Activated CD4-positive, alpha-beta T cell treated with anti-CD3 and anti-CD28 coated beads, Interleukin-2, amount 50 U/mL, for 16 hours (primary cell): ENCODE measurements at places on chromosomes 7 and 10.

- no peak for DNase-seq
Observed at GRCh38 chr10:15849316-15849715, 11.0 kb downstream of the MINDY3 start.

- no peak for DNase-seq
Observed at GRCh38 chr7:111057066-111057465, 33.9 kb upstream of the LRRN3 start.

- DNase-seq: no peak
Observed at GRCh38 chr10:116274064-116274904, 1.3 kb upstream of the GFRA1 start.

- DNase-seq: no peak
Observed at GRCh38 chr10:122052701-122053100, 63.7 kb downstream of the TACC2 start.

GRCh38 chr10:3625959-3626751 lies 158.9 kb downstream of the KLF6 start:
- DNase-seq: no peak

- no peak for DNase-seq
Observed at GRCh38 chr7:105638902-105639495, 57.7 kb upstream of the EFCAB10 start.

GRCh38 chr7:131305152-131305551 lies 22.5 kb upstream of the MKLN1 start:
- no peak for DNase-seq

DNA sequence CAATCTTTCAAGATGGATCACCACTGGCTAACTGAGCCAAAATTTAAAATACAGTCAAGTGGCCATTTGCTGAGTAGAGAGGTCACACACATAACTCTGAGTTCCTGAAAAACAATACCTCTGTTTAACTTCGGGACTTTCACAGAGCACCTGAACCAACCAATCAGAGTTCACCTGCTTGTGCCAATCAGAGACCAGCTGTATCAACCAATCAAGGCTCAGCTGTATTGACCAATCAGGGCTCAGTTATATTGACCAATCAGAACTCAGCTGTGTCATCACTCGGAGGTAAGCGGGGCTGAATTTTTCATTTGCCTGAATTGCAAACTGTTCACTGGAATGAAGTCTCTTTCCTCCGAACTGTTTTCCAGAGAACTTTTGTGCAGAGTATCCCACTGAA lies 10.0 kb upstream of the CPXM2 start:
- DNase-seq: no peak

DNA sequence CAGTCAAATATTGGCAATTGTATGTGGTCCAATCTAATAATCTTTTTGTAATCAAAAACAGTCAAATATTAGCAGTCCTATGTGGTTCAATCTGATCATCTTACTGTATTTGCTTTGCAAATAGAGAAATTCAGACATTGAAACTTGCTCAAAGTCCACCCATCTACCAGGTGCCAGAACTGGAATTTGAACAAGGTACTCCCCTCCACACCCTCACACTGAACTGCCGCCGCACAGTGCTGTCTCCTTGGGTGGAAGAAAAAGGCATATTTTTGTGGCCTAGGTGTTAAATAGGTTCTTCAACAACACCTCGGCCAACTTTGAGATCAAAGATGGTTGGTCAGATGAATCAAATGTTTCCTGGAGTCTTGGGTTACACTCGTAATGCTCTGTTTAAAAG lies 544.2 kb upstream of the GALNT17 start:
- DNase-seq: no peak

DNA sequence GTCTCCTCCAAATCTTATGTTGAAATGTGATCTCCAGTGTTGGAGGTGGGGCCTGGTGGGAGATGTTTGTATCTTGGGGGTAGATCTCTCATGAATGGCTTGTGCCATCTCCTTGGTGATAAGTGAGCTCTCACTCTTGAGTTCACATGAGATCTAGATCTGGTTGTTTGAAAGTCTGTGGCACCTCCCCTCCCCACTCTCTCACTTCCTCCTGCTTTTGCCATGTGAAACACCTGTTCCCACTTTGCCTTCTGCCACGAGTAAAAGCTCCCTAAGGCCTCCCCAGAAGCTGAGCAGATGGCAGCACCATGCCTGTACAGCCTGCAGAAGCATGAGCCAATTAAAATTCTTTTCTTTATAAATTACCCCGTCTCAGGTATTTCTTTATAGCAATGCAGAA lies 23.5 kb downstream of the TMEM229A start:
- DNase-seq: no peak

DNA sequence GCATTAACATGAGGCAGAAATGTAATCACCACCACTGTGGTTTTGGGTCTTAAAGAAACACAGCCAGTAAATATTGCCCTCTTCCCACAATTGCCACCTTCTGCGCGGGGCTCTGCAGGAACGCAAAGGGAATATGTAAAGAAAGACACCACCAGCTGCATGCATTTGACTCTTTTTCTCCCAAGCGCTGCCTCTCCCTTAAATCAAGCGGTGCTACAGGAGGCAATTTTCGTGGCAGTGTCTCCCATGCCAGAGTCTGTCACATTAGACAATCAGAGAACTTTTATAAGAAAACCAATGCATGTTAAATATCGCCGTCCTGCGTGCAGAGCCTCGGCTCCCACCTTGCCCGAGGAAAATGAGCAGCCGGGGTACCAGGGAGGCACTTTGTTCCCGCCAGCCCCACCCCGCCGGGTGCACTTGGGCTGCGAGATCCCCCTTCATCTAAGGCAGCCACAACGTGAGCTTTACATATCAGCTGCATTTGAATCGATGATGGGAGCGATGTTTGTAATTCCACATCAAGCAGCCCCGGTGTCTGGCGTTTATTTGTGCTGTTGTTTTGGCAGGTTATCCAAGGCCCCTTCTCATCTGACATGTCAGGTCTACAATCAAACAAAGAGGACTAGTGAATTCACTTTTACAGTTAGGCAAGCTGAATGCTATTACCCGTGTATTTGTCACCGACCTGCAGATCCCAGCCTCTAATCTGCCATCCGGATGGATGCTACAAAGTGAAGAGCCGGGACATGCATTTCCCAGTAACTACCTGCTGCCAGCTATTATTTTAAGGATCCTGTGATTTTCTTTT lies 72.3 kb upstream of the MGMT start:
- DNase-seq: no peak

DNA sequence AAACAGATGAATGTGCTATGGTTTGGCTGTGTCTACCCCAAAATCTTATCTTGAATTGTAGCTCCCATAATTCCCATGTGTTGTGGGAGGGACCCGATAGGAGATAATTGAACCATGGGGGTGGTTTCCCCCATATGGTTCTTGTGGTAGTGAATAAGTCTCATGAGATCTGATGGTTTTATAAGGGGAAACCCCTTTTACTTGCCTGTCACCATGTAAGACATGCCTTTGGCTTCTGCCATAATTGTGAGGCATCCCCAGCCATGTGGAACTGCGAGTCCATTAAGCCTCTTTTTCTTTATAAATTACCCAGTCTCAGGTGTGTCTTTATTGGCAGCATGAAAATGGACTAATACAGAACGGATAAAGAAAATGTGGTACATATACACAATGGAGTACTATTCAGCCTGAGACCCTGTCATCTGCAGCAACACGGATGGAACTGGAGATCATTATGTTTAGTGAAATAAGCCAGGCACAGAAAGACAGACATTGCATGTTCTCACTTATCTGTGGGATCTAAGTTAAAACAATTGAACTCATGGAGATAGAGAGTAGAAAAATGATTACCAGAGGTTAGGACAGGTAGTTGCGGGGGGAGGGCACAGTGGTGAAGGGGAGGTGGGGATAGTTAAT lies 587.6 kb upstream of the NRP1 start:
- DNase-seq: no peak

DNA sequence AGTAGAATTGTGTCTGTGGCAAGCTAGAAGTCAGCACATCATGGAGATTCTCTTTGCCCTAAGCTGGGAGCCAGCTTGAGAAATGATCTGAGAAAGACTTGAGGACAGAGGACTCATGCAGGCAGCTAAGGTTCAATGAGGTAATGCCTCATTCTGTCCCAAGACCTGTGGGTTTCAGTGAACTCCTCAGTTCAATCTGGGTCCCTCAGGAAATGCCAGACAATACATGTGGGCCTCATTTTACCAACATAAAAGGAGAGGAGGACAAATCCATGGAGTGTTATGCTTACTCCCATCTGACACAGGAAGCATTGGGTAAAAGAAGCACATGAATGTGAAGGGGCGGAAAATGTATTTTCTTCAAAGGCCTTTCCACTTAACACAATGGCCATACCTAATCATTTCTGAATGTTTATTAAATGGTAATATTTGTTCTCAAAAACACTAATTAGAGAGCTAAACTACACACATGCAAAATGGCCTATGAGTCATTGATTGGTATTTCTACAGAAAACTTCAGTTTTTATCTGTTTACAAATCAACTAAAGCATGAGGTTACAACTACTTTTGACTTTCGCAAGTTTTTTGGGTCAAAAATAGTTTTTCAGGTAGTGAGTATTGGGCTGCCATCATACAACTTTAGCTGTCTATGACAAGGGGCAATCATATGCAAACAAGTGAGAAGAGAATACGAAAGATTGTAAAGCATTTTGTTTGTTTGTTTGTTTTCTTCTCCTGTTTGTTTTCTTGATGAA lies 205.3 kb downstream of the CHRM2 start:
- DNase-seq: no peak

DNA sequence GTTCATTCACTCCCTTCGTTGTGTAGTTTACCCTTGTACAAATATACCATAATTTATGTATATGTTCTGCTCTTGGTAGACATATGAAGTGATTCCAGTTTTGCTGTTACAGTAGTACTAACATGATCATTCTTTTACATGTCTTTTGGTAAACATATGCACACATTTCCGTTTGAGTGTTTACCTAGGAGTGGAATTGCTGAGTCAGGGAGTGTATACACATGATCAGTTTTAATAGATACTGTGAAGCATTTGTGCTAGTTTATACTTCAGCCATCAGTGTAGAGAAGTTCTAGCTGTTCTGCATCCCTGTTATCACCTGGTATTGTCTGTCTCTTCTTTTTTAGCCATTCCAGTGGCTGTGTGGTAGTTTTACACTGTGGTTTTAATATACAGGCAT lies 34.5 kb upstream of the CYP26C1 start:
- DNase-seq: no peak

DNA sequence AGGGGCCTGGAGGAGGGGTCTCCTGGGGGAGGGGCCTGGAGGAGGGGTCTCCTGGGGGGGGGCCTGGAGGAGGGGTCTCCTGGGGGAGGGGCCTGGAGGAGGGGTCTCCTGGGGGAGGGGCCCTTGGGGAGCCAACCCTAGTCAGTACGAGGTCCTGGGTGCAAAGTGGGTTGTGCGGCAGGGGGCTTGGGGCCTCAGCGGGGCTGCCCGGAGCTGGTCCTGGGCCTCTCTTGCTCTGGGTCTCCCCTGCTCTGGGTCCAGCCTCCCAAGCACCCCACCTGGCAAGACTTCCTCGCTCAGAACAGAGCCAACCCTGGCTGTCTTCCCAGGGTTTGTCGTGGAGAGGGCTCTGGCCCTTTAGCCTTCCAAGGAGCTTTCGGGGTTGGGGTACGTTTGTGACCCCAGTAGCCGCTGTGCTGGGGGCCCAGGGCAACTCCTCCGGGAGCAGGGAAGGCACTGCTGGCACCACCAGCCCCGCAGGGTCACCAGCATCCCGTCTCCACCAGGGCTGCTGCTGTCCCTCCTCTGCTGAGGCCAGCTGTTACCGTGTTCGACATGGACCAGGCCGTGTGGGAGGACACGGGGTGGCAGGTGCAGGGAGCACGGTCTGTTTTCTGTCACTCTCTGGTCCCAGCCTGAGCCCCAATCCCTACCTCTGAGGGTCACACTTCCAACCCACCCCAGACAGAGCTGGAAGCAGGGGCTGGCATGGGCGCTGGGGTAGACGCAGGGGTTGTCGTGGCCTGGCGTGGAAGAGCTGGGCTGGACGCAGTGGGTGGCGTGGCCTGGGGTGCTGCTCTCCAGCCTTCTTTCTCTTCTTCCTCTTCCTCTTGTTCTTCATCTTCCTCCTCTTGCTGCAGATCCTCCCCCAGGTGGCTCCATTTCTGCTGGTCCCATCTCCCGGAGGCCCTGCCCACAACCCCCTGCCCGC lies 22.8 kb downstream of the PWWP2B start:
- DNase-seq: no peak
